ENCODE measurements at places on chromosomes 12 and 14.

GRCh38 chr12:57941165-57941894 lies at the start of gene ATP23:
Gene ATP23 (plus strand): TSS chr12:57941567. CDS start chr12:57941702, 135 bp downstream.
- DNase-seq = peak; percentile 80

DNA sequence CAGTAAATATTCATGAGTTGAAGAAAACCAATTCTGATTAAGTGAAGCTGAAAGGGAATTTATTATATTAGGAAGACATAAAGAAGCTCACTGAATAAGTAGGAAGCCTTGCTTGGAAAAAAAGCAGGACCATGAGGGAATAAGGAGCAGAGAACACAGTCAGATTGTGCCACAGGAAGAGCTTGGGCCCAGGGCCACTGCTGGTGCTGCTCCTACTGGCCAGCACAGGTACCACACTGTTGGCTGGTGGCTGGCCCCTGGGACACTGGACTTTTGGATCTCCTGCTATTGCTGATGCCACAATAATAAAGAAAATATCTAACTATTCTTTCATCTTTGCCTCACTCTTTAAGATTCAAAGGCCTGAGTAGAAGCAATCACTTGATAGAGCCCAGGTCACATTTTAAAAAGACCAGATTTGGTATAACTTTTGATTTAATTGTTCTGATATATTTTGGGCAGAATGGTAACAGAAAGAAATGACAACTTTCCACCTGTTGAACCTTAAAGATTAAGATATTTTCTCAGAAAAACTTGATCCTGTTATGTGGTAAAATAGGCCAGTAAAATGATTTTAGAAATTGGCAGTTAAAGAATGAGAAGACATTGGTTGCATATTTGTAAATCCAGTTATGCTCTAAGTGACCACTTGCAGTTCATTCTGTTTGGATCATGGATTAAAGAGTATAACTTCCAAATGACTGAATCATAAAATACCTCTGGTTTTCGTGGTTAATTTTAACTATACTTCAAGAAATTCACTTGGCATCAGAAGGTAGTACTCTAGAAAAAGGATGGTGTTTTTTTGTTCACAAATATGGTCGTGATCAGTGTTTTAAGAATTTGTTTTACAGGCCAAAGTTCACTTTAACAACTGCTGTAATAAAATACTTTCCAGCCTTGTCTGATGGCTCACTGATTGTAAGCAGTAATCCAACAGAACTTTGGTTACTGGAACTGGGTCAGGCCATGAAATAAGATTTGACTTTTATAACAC lies 68.3 kb downstream of the DERA start:
- no peak for DNase-seq

- no peak for DNase-seq
Measured at GRCh38 chr14:91897106-91897701, 29.9 kb upstream of the TC2N start.

GRCh38 chr12:71654200-71654599 lies 9.4 kb downstream of the ZFC3H1 start:
- DNase-seq = no peak

DNA sequence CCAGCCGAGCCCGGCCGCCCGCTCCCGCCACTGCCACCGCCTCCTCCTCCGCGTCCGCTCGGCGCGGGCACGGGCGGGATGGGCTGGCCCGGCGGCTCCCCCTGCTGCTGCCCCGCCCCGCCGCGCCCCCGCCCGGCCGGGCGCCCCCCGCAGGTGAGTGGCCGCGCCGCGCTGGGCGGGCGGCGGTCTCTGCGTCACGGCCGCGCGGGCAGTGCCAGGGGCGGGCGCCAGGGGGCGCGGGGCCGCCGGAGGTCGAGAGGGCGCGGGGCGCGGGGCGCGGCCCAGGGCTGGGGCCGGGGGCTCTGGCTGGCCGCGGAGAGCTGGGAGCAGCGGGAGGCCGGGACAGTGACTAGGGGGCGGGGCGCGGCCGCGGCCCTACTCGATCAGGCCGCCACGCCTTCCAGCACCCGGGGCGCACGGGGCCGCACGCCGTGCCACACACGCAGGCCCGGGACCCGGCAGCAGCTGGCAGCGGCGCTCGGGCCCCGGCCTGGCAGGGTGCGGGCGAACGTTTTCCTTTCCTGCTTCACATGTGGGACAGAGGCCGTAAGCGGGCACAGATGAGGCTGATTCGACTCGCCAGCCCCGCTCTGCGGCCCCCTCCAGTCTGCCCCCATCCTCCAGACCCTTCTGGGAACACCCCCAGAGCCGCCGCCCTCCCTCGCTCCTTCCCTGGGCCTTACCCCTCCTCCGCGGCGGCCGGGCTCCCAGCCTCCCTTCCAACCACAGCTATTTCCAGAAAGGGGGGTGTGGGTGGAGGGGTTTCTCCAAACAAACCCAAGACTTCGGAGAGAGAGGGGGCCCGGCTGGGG lies 2.4 kb upstream of the TNS2 start:
- DNase-seq = peak; percentile 71

DNA sequence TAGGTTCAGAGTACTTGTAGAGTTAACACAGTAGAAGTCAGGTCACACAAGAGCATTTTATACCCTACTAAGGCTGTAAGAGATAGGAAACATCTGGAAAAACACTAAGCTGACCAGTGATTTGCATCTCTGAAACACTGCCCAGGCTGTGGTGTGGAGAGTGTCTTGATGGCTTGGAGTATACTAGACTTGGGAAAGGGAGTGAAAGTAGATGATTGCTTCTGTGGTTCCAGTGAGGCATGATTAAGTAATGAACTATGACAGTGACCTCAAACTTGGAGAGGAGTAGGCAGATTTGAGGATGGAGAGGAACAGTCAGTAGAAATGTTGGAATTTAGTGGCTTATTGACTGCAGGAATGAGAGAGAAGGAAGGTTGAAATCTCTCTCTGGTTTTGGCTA lies 201.2 kb downstream of the FLRT2 start:
- no peak for DNase-seq

- DNase-seq = no peak
Measured at GRCh38 chr14:74563586-74564159, 48.4 kb downstream of the LTBP2 start.

DNA sequence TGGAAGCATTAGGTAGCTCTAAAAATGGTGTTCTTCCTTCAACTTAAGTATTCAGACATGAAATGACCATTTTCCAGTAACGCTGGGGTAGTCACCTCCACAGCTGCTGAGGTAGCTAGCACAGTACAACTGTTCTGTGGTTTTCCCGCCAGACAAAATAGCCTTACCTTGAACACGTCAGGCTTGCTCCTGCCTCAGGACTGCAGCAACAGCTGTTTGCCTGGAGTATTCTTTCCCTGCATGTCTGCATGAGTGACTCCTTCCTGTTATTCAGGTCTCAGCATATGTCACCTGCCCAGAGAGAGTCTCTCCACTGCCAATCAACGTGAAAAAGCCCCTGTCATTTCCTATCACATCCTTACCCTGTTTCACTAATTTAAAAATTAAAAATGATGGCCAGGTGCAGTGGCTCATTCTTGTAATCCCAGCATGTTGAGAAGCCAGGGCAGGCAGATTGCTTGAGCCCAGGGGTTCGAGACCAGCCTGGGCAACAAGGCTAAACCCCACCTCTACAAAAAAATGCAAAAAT lies 37.9 kb downstream of the WDR89 start:
- no peak for DNase-seq

DNA sequence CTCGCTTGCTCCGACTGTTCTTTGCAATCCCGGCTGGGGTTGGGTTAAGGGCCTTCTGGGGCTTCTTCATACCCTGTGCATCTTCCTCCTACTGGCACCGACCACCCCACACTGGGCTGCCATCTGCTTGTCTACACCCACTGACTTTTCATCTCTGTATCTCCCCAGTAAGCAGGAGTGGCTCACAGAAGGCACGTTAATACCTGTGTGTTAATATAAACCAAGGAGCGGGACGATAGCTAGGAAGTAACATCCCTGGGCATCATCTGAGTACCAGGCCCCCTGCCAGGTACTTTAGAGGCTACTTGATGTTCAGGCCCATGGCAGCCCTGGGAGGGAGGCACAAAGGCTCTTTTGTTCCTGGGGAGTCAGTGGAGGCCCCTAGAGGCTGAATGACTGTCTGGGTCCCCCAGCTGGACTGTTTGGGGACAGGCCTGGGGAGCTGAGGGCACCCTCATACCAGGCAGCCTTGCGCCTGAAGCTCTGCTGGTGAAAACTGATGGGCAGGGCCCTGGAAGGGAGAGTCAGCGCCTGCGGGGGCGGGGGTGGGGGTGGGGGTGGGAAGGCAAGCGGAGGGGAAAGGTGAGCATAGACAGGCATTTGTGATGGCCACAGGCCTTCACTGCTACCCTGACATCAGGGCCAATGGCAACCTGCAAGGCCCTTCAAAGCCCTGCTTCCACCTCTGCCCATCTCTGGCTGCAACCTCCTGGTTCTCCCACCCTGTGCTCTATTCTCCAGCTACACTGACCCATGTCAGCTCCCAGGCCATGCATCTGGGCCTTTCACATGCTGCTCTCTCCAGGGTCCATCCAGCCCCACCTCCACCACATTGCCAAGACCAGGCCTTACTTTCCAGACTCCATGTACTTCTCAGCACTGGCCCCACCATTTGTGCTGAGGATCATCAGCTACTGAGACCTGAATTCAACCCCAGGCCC lies 34.2 kb upstream of the DEGS2 start:
- no peak for DNase-seq

GRCh38 chr12:131044760-131045381 lies 91.2 kb downstream of the ADGRD1 start:
- no peak for DNase-seq

DNA sequence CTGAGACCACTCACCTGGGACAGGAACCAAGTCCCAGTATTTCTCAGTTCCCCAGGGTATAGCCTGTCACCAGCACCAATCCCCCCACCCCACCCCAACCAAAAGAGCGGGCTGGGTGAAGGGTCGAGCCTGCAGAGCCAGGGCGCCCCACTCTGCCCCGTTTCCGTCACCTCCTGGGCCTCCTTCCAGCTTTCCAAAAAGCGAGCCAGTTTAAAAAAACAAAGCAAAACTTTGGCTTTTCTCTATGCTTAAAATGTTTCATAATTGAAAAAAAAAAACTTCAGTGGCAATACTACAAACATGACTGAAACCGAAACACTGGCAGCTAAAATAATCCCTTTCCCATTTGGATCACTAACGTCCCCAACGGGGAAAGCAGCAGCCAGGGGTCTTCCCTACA lies 7.5 kb downstream of the CAMKK2 start:
- DNase-seq = no peak

DNA sequence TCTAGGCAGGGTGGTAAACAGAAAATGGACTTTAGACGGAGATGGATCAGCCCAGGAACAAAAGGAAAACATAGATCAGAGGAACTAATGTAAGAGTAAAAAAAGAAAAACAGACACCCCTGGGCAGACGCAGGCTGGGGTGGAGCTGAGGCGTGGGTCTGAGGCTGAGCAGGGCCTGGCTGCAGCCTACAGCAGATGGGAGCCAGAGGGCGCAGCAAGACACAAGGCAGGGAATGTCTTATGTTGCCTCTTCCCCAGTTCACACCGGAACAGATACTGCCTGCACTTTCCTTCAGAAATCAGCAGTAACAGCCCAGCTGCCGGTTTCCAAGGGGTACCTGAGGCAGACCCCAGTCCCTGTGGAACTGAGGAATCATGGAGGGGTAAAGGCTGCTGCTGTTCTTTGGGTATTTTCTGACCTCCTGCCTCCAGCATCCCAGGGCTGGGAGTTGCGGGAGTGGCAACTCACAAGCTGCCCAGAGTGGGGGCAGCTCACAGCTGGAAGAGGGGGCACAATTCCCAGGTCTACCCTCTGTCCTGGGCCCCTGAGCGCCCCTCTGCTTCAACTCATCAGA lies 9.8 kb downstream of the ZNF605 start:
- no peak for DNase-seq

GRCh38 chr12:26101763-26102162 lies 23.1 kb downstream of the BHLHE41 start:
- no peak for DNase-seq

DNA sequence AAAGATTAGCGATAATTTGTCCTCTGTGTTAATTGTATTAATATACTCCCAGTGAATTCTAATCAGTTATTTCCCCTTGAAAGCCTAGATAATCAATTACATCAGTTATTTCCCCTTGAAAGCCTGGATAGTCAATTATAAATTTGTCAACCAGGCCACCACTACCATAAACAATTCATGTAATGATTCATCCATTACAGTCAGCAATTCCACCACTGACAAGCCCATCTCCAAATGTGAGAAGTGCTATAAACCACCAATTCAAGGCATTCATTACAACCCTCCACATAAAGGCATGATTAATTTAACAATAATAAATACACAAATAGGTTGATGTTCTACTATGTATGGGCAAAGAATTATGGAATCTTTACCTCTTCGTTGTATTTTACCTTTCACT lies 40.9 kb downstream of the INTS13 start:
- no peak for DNase-seq

- no peak for DNase-seq
Measured at GRCh38 chr12:4191642-4192041, 81.9 kb upstream of the CCND2 start.

DNA sequence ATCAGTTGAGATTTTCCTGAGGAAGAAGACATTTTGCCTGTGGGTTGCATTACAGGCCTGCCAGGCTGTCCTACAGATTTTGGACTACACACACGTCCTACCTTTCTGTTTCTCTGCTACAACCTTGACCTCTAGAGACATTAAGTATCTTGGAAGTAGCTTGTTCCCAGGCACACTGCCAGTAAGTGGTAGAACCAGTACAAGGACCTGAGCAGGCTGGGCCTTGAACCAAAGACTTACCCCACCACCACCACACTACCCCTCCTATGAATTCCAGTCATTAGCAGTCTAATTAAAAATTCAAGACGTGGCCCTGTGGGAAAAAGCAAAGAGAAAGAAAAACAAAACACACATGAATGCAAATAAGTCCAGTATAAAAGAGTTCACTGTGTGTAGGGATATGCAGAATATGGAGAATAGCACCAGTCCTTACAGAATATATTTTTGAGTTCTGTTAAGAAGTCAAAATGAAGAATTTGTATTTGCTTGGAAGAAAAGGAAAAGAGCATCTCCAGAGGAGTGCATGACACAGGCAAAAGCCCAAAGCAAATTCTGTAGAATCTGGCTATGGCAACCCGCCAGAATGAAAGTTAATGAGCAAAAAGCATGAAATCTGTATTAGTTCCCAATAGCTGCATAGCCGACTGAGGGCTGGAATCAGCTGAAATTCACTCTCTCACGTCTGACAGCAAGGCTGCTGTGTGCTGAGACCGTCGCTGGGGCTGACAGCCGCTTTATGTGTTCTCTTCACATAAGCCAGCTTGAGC lies 74.3 kb upstream of the ST8SIA1 start:
- no peak for DNase-seq

DNA sequence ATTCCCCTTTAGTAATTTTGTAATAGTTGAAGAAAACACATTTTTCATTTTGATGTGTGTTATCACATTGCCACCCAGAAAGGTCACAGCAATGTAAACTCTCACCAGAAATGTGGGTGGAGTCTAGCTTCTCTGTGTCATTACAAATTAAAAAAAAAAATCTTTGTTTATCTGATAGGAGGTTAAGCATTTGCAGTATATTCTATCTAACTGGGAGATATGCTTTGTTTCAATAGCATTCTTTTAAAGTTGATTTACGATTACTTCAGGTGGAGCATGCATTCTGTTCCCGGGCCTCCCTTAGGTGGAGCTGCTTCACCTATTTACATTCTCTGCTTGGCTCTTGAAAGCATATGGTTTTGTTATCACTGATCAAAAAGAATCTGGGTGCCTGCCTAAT lies 7.8 kb downstream of the ADIPOR2 start:
- DNase-seq = no peak

Data from activated T-helper 1 cell treated with Interleukin-2 at 50 U/mL for 16 hours (primary cell).